GM13976 (cell line): ENCODE measurements at places on chromosomes 12 and 14.

DNA sequence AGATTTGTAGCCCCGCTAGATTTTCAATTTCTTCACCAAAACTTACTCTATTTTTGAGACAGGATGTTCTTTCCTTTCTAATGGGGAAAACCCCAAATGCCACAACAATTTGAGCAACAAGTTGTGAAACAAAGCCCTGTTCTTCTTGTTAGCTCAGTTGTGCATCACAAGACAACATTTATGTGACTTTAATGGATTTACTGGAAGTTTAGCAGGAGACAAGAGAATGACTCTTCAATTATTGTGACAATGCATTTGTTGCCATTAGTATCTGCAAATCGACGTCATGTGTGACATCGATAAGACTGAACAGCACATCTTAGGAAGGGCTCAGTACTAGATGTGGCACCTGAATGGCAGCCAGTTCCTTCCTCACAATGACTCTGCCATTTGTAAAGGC lies 1028.9 kb upstream of the TMEM132C start:
- no peak for DNase-seq

- no peak for DNase-seq
These were observed 37.2 kb downstream of the DPF3 start for GRCh38 chr14:72856530-72857266.

- DNase-seq = no peak
These were observed 62.7 kb downstream of the TTC6 start for GRCh38 chr14:37658156-37658555.

- no peak for DNase-seq
These were observed 147.9 kb upstream of the SEL1L start for GRCh38 chr14:81681541-81681940.

DNA sequence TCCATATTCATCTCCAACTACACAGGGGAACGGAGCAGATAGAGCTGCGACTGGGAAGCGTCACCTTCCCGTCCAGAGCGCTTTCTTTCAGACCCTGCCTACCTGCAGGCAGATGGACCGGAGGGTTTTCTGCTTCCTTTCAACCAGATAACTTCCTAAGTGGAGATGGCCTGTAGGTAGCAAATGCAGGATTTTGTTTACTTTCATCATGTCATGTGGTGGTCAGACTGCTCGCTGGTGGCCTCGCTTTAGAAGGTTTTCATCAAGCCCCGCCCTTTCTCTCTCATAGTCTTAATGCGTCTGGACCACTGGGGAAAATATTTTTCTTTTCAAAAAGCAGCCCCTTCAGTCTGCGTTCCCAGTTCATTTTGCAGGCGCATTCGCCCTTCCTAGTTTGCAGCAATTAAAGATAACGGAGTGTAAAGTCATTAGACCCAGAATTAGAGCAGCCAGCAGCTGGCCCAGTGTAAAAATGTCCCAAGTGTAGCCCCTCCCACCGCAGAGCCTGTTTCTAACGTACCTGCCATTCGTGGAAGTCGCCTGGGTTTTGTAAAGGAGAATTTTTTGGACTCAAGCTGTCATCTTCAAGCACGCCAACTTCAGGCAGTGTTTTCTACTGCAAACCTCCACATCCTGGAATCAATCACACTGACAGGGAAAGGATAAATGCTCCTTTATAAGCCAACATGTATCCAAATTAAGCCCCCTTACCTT lies 68.9 kb downstream of the TESC start:
- DNase-seq = no peak

DNA sequence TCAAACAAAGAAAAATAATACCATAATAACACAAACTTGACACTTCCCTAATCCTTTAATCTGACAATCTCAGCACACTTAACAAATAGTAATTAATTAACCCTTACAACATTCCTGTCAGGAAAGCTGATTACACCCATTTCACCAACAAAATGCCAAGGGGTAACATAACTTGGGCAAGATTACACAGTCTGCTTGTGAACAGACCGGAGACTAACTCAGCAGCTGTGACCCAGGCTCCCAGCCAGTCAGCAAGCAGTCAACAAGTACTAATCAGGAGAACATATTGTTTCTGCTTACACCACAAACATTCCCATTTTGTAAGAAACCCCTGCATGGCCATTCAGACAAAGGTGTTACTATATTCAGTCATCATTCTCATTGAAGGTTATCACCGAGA lies 592.5 kb upstream of the FLRT2 start:
- no peak for DNase-seq

DNA sequence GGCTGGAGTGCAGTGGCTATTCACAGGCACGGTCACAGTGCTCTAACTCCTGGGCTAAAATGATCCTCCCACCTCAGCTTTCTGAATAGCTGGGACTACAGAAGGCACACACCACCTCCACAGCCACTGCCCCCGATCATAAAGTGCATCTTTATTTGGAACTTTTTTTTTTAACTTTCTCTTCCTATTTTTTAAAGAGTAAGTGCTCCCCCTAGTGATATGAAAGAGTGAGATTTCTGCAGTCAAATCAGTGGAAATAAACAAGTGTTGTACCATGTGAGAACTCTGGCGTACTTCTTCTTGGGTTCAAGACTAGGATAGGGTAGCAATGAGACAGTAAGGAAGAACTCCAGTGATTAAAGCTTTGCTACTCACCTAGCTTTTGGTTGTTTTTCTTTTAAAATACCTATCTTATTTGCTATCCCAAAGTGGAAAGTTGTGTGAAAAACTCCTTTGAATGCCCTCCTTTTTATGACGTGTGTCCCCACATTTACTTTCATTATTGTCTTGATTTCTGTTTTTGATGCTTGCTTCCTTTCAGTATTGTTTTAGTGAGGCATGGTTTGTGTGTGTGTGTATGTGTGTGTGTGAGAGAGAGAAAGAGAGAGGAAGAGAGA lies 6.6 kb downstream of the PPP4R4 start:
- DNase-seq = peak; percentile 43

- DNase-seq = no peak
These were observed 64.3 kb downstream of the PLEKHG3 start for GRCh38 chr14:64768401-64769095.

- no peak for DNase-seq
These were observed 84.3 kb upstream of the NCOR2 start for GRCh38 chr12:124651516-124652273.

DNA sequence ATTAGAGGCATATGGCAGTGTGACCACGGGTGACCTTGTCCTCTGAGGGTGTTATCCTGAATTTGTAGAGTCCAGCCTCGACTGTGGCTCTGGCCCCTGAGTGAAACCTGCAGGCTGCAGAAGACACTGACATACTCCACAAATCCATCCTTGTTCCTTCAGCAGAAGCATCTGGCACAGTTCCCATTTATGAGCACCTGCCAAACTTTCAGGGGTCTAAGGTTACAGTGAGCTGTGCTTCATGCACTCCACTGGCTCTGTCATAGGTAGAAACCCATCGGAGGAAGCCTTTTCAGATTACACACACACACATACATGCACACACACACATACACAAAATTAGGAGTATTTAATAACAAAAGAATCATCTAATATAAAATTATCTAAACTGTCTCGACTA lies 13.6 kb upstream of the NUAK1 start:
- DNase-seq = no peak

DNA sequence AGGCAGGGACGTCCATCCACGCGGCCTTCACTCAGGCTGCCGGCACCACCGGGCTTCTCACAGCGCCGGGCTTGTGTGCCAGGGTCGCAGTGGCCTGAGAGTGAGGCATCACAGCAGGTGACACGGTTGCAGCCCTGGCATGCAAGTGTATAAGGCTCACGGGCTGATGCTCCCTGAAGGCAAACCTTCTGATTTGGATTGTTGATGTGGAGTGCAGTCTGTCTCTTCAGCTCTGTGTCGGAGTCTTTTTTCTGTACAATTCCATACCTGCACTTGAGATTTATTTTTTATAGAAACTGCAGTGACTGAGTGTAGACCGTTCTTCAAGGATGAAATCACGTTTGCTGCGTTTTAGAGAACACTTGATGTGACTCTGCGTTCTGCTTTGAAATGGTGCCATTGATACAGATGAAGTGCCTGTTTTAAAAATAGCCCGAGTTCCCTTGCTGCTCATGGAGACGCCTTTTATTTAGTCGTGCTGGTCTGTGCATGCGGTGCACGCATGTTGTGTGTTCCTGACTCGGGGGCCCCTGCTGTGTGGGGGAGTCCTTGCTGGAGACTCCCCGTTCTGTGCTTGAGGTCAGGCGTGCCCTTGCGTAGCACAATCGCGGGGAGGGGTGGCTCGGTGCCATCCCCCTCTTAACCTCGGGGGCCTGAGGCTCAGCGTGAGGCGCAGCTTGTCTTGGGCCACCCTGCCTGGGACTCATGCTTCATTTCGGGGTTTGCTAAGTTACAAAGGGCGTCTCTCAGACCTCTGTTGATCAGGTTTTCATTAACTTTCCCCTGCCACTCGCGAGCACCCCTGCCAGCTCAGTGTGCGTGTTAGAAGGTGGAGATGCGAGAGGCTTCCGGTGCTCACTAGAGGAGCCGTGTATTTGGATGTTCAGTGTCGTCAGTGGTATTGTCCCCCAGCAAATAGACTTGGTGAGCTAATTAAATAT lies 21.6 kb upstream of the AMN start:
- DNase-seq = peak; percentile 78

DNA sequence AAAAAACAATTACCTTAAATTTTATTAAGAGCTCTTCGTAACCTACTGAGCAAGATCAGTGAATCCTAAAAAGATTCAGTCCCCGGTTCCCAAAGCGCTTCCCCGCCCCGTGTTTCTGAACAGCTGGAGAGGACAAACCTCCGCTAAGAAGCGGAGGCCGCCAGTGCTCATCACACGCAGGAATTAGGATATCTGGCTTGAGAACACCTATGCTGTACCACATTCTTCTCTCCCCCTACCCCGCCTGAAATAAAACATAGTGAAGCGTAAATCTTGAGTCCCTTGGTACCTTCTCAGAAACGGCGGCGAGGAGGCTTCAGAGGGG lies 774 bp upstream of the WDR20 start:
- no peak for DNase-seq

GRCh38 chr14:102962111-102962627 lies 39.7 kb downstream of the AMN start:
- no peak for DNase-seq

GRCh38 chr12:113222730-113223531 lies 1.7 kb downstream of the TPCN1 start:
- no peak for DNase-seq

- DNase-seq = no peak
These were observed 360.8 kb downstream of the CCDC91 start for GRCh38 chr12:28550757-28551704.

- no peak for DNase-seq
These were observed 14.8 kb upstream of the ETNK1 start for GRCh38 chr12:22610131-22610530.

DNA sequence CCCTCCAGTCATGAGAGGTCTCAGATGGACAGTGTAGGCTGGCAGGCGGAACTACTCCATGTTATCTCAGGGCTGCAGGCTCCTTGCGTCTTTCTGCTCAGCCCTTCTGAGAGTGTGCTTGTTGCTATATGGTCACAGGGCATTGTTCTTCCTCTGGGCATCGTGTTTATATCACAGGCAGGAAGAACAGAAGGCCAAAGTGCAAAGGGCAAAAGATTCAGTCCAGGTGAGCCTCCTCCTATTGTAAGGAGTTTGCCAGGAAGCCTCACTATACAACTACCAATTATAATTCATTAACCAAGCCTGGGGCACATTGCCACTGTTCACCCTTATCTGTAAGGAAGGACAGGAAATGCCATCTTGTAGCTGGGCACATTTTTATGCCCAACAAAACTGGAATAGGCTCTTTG lies 195.5 kb upstream of the KITLG start:
- no peak for DNase-seq

GRCh38 chr12:109946913-109947312 lies 46.8 kb downstream of the TCHP start:
- DNase-seq = no peak

DNA sequence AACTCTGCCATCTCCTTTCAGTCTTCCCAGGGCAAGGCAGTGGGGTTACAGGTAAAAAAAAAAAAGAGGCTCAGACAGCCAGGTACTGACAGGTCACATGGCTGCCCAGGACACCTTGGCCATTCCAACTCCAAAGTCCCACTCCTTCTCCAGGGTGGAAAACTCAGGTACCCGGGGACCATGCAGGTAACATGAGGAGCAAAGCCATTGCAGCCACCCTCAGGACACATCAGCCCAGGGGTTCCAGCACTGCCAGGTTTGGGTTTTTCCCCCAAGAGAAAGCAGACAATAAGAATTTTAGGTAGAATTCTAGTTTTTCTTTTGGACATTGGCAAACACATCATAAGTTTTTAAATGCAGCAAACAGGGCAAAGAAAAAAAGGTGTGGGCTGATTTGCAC lies 15.3 kb downstream of the FAM222A start:
- no peak for DNase-seq

GRCh38 chr14:68893566-68893965 lies 85.5 kb downstream of the ACTN1 start:
- no peak for DNase-seq

DNA sequence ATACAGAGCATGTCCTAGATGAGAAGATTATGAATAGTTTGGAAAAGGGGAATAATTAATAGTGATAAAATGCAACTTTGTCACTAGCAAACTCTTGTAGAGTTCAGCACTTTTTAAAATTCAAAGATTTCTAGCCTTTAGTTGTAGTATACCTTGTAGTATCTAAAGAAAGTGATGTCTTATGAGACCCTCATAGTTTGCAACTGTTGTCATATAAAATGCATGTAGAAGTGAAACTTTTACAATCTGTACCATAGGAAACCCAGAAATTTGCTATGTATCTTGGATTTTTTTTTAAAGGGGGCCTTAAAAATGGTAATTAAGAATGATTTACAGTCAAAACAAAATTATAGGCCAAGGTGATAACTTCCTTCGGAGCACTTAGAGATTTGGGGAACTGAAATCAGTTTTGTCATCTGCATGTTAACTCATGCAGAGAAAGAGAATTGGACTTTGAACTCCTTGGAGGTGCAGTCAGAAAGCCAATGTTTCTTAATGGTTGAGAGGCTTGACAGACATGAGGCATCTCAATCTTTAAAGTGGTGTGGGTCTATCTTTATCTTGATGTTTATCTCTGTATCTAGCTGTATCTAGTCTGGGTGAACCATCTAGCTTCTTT lies 1.3 kb downstream of the LRRK2 start:
- DNase-seq = peak; percentile 62

DNA sequence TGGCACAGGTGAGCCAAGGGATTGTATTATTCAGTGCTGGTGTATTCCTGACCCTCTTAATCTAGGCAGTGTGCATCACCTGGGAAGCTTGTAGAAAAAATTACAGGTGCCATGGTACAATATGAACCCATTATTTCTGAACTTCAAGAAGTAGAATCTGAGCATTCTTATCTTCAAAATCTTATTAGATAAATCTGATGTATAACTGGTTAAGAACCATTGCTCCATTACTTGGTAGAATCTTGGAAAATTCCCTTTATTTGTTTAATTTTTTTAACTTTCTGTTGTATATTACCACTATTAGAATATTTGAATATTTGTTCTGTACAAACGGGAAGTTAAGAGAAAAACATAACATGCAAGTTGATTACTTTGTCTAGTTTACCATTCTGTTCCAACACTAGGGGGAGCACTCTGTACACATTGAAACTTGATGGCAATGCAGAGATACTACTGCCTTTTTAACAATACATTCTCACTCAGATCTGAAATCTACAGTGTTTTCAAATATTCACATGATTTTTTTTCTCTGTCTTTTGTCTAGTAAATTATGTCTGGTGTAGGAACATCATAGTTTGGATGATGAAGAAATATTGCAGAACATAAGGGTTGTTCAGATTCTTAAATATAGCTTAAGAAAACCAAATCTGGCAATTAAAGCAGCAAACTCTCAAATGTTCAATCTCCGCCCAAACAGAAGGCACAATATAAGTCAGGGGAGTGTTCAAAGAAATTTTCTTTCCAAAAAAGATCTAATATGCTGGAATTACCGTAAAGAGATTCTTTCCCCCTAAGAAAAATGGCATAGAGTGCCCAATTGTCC lies 196.6 kb downstream of the PCNX1 start:
- DNase-seq = peak; percentile 63
